C1 segment of cervical spinal cord (tissue), 14 donors: ENCODE measurements at places on chromosomes 13 and 19.

DNA sequence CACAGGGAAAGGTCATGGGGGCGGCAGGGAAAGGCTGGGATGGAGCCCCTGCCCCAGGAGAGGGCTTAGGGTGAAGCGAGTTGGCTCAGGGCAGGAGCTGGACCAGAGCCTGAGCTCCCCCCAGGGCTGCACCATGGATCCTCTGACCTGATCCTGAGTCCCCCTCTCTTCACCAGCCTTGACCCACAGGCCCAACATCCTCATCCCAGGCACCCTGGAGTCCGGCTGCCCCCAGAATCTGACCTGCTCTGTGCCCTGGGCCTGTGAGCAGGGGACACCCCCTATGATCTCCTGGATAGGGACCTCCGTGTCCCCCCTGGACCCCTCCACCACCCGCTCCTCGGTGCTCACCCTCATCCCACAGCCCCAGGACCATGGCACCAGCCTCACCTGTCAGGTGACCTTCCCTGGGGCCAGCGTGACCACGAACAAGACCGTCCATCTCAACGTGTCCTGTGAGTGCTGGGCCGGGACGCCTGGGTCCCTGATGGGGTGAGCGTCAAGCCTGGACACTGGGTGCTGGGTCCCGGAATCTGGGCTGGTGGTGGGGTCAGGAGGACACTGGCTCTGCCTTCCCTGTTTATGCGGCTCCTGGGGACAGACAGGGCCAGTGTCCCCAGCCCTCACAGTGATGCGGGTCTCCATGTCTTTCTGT, 842 bp downstream of the SIGLEC9 start:
- no peak for DNase-seq

GRCh38 chr13:54206626-54207025, 1178.0 kb downstream of the OLFM4 start:
- DNase-seq = no peak

- no peak for DNase-seq
Observed at GRCh38 chr19:53432088-53432661, 391 bp downstream of the ZNF761 start.

DNA sequence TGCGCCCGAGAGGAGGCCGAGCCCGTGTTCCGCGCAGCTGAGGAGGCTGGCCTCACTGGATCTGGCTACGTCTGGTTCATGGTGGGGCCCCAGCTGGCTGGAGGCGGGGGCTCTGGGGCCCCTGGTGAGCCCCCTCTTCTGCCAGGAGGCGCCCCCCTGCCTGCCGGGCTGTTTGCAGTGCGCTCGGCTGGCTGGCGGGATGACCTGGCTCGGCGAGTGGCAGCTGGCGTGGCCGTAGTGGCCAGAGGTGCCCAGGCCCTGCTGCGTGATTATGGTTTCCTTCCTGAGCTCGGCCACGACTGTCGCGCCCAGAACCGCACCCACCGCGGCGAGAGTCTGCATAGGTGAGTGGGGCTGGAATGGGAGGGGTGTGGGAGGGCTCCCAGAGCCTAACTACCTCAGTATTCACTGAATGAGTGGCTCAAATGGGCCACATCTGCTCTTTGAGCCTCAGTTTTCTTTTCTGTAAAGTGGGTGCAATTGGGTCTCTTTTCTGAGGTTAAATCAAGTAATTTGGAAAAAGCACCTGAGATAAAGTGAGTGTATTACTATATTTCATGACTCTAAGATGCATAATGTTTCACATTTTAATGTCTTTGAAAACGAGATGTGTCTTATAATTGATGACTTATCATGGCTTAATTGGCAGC, 11.7 kb downstream of the GRIN2D start:
- DNase-seq = no peak

- DNase-seq = no peak
Observed at GRCh38 chr19:31985001-31985605, 360.3 kb upstream of the ZNF507 start.

GRCh38 chr19:1865172-1866010, 2.0 kb upstream of the KLF16 start:
- no peak for DNase-seq

DNA sequence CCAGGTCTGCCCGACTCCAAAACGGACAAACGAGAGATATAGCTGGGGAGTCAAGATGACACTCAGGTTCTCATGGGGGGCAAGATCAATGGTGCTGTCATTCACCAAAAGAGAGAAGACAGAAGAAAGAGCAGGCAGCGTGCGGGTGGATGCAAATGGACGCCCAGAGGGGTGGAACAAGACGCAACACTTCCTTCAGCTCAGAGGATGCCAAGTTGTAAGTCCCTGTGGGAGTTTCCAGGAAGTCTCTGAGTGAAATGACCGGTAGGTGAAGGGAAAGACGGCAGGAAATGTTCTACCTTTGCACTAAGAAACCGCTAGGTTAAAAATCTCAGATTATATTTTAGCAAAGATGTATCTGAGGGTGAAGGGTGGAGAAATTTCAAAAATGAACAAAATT, 26.5 kb downstream of the TUBGCP3 start:
- DNase-seq = no peak

GRCh38 chr13:108795841-108796240, 166.4 kb downstream of the MYO16 start:
- no peak for DNase-seq

- no peak for DNase-seq
Observed at GRCh38 chr19:46372901-46373490, 26.1 kb downstream of the PPP5C start.

DNA sequence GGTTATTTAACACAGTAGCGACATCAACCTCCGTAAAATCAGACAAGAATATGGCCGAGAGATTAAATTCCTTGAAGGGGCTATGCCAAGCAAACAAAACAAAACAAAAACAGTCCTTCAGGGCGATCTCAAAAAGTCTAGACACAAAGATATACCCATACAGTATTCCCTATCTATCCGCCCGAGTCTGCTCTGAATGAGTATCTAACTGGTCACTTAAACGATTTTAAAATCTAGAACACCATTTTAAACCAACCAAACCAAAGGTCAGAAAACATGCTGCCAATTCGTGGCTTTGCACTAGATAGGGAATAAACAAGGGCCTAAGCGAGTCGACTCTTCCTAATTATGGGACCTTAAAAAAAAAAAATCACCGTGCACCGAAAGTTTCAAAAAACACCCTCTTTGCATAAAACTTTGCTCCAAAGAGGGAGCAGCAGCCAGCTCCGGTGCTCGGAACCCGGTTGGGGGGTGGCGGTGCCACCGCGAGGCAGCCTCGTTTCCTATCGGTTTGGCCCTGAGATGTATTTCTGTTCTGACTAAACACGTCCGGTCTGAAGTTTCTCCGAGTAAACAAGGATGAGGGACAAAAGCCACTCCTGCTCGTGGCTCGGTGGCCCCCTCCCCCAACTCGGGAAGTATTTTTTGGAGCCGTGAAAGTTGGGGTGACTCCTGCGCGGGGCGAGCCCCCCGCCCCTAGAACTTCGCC, 1.8 kb downstream of the HMGB1 start:
- peak; percentile 67 for DNase-seq
